ENCODE measurements at places on chromosomes 1 and 21.

GRCh38 chr21:29810871-29811270, 128.9 kb downstream of the GRIK1 start:
- DNase-seq: no peak

DNA sequence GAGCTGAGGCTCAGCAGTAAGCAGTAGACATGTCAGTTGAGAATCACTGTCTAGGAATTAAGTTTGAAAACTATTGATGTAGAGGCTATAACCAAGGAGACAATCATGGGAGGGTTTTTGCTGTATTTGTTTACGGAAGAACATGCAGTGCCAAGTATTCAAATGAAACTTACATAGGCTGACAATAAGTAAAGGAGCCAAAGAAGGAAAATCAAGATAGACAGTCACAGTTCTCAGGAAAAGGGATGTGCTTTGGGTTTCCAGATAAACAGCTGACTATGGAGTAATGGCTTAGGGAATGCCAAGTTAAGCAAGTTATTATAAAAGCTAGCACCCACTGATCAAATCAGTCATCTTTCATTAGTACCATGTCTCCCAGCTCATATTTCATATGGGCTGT, 21.5 kb downstream of the GNG12 start:
- DNase-seq: no peak

DNA sequence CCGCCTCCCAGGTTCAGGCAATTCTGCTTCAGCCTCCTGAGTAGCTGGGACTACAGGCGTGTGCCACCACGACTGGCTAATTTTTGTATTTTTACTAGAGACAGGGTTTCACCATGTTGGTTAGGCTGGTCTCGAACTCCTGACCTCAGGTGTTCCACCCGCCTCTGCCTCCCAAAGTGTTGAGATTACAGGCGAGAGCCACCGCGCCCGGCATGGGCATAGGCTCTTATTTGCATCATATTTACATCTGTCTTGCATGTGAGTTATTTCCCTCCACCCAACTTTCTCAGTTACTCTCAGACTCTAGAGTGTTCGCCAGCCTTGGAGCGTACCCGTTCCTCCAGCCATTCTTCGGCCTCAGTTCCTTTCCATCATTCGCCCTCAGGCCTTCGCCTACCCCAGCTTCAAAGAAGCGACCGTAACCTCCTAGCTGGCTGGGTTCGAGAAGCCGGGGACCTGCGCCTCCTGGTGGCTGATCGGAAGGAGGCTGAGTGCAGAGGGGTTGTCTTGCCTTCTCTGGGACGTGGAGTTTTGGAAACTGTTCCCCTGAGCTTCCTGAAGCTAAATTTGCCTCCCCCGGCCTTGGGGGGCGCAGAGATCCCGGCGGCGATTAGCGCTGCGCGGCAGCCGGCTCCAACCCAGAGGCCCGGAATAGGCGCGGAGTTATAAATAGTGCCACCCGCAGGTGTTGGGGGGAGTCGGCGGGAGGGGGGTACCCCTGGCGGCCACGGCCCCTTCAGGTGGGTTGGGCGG, 3.6 kb upstream of the ZBTB7B start:
- peak; percentile 90 for DNase-seq

DNA sequence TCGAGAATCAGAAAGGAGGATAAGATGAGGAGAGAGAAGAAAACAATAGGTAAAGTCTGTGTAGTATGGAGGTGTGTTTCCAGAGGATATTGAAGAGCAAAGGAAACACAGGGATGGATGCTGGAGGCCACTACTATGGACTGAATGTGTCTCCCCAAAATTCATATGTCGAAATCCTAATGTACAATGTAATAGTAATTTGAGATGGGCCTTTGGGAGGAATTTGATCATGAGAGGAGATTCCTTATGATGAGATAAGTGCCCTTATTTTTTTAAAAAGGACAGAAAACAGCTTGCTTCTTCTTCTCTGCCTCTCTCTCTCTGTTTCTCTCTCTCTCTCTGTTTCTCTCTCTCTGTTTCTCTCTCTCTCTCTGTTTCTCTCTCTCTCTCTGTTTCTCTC, 602.2 kb upstream of the ADAMTS5 start:
- DNase-seq: no peak

DNA sequence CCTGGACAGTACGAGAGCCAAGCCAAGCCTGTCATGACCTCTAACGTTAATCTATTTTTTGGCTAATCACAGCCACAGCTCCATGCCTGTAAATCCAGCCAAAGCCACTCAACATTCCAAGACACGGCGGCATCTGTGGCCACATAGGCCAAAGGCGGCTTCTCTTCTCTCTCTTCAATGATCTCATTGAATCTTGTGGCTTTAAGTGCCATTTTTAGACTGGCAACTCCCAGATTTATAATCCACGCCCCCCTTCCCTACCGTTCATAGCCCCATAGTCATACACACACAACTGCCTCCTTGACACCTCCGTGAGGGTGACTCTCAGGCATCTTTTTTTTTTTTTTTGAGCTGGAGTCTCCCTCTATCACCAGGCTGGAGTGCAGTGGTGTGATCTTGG, 5.7 kb upstream of the SELENON start:
- DNase-seq: no peak

GRCh38 chr1:86971778-86972177, 57.3 kb downstream of the HS2ST1 start:
- no peak for DNase-seq

- no peak for DNase-seq
These were observed 39.8 kb upstream of the RGS8 start for GRCh38 chr1:182724215-182724614.

DNA sequence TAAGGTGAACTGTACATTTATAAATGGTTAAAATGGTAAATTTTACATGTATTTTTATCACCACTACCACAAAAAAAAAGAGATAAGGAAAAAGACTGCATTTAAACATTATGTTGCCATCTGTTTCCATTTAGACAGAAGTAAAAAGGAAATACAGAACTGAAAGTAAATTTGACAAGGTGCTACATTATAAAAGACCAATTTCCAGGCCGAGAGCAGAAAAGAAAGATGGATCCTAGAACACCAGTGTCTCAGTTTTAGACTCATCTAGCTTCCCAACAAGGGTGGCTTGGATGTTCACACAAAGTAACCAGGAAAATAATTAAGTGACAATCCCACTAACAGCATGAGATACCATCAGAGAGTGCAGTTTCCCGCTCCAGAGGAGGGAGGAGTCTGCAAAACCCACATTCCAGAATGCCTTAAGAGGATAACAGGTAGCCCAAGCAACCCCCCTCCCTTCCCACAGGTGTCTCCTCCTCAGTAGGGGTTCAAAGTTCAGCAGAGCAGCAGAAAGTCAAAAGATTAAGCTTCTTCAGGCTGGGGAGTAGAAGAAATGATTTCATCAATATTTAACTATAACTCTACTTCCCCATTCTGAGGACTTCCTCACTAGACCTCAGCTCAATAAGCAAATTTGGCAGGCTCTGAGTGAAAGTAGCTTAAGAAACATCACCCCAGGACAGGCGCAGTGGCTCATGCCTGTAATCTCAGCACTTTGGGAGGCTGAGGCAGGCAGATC, 11.8 kb downstream of the TPM3 start:
- peak; percentile 78 for DNase-seq

DNA sequence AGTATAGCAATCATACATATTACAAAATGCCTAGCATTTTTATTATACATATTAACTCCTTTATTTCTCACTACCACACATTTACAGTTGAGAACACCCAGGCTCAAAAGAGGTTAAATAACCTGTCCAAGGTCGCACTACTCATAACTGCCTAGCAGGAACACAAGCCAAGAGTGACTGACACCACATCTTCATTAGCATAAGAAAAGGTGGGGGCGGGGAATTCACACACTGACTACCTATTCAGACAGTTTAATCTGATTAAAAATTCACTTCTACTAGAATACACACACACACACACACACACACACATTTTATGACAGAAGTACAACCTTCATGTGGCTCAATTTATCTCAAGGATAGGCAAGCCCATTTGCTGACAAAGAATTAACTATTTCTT, 77.8 kb upstream of the CACHD1 start:
- no peak for DNase-seq

DNA sequence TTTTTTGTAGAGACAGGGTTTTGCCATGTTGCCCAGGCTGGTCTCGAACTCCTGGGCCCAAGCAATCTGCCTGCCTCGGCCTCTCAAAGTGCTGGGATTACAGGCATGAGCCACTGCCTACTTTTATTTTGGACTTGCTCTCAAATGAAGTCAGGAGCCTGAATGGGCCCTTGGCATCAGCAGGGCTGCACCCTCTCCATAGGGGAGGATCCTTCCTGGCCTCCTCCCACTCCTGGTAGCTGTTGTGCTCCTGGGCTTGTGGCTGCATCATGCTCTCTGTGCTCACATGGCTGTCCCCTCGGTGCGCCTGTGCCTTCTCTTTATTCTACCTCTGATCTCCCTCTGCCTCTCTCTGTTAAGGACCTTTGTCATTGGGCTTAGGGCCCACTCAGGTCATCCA, 46.4 kb upstream of the DISP3 start:
- peak; percentile 58 for DNase-seq

DNA sequence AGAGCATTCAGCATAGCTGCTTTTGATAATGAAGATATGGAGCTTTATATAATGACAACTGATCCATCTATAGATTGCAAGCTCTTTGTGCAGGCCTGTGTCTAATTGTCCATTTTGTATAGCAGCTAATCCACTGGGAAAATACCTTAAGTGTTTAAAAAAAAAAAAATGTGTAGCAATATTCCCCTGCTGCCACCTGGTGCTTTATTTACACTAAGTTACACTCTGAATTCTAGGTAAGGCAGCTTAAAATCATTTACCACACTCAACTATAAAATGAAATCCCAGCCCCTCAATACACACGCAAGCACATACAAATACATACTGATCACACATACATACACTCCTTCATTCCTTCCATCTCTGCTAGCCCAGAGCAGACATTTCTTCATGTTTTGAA, 49.1 kb upstream of the BCL9 start:
- DNase-seq: no peak

DNA sequence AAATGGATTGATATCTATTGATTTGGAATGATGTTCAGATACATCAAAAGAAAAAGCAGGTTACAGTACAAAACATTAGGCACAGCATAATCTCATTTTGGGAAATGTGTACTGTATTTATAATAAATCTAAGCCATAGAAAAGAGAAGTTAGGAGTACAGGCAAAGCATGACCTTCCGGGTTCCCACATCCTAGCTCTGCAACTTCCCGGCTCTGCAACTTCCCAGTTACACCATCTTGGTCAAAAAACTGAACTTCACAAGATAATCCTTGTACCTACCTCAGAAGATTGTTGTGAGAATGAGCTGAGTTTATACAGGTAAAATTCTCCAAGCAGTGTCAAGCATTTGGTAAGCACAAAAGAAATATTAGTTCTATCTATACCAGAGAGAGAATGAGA, 21.7 kb upstream of the SLC44A3 start:
- DNase-seq: no peak

DNA sequence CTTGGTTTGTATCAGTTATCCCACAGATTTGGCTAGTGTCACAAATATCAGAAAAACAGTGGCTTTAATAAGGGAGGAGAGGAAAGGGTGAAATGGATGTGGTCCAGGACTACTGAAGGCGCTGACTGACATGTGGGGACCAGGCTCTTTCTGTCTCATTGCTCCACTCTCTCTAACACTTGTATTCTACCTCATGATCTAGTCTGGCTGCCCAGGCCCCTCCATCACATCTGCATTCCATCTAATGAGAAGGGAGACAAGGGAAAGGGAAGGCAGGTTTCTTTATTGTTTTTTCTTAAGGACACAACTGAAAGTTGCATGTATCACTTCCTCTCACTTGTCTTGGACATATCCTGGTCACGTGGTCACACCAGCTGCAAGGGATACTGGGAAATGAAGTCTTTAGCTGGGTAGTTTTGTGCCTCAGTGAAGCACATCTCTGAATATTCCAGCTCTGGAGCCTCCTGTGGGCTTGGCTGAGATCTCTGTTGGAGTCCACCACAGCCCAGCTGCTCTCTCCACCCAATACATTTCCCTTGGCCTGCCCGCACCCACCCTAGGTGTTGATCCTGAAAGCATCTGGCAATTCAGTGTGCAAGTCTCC, 42.0 kb upstream of the PADI2 start:
- no peak for DNase-seq

- DNase-seq: peak; percentile 21
These were observed 1.4 kb upstream of the EPHB2 start for GRCh38 chr1:22709227-22709626.

- no peak for DNase-seq
These were observed 59.1 kb downstream of the CAPN2 start for GRCh38 chr1:223771469-223771813.

- no peak for DNase-seq
These were observed 9.3 kb downstream of the AHCYL1 start for GRCh38 chr1:109993885-109994284.
